ENCODE measurements at places on chromosomes 3 and 15.

DNA sequence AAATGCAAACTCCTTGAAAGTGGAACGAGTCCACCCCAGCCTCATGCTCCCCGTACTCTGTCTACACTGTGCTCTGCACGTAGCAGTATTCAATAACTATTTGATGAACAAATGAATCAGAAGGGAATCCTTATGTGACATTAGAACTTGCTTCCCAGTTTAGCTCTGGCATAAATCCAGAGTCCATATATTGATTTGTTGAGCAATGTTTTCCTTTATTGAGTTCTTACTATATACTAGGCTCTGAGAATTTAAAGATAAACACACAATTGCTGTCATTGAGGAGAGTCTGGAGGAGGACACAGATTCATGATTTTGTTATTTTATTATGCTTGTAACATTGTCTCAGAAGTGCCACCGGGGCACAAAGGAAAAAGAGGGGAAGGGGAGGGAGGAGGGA, 71.1 kb upstream of the GATM start:
- no peak for DNase-seq

DNA sequence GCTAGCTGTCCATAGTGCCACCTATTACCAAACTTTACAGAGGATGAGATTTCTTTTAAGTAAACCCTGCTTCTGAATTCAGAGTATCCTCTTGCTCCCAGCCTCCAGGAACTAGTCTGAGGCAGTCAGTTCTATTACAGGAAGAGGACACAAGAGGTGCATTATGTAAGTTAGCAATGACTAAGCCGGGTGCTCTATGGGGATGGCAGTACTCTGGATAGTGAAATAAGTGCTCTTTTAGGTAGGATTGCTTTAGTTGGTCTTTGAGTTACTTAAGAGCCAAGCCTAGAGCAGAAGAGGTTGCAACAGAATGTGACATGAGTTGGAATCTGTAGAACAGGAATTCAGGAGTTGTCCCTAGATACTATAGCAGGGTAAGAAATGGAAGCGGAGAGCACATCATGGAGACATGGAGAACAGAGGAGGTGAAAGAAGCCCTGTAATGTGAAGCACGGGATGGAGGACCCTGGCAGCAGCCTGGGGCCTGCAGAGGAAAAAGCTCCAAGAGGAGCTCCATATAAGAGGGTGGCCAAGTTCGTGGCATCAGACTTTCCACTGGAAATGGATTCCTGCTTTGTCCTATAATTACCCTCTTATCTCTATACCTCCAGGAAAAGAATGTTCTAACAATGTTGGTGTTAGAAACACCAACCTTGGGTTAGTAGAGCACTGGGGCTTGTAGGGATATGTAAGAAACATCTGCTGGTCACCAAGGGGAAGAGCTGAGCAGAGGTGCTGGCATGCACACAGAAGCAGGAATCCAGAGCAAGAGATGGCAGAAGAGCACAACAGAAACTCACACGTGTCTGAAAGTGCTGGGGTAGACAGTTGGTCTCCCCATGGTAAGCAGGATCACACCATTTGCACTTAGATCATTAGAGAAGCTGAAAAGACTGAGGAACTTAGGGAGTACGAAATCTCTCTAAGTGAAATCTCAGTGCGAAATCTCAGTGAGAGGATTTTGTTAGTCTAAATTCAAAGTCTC, 851.1 kb downstream of the FHIT start:
- DNase-seq, result no peak

DNA sequence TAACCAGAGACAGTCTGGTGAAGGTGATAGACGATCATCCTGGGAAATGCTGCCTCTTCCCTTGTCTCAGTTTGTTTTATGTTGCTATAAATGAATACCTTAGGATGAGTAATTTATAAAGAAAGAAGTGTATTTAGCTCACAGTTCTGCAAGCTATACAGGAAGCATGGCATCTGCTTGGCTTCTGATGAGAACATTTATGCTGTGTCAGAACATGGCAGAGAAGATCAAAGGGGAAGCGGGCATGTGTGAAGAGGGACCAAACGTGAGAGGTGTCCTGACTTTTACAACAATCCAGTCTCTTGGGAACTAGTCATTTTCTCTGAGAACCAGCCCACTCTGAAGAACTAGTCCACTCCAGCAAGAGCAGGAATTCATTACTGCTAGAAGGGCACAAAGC, 9.6 kb downstream of the CMC1 start:
- DNase-seq, result no peak

GRCh38 chr15:40498891-40499290, 28.1 kb downstream of the CHST14 start:
- no peak for DNase-seq

DNA sequence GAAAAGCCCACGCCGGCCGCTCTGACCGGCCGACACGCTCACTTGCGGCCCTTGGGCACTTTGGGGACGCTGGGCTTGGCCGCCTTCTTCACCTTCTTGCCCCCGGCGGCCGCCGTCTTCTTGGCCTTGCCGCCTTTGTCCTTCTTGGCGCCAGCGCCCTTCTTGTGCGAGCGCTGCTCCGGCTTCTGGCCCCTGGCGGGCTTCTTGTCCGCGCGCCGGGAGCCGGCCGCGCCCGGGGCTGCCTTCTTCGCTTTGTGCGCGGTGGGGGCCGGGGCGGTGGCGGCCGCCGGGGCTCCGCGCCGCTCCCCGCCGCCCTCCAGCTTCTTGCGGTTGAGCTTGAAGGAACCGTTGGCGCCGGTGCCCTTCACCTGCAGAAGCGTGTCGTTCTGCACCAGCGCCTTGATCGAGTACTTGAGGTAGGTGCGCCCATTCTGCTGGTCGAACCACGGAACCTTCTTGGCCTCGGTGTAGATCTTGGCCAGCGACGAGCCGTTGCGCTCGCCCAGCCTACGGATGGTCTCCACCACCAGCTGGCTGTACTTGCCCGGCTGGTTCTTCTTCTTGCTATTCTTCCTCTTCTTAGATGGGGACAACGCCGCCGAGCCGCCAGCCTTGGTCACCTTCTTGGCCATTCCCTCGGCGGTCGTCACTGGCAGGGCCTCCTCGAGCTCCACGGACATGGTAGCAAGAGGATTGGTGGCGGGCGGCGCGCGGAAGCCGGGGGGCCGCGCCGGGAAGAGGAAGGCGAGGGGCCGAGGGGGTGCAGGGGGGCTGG, 36.7 kb downstream of the HMCES start:
- peak; percentile 36 for DNase-seq

DNA sequence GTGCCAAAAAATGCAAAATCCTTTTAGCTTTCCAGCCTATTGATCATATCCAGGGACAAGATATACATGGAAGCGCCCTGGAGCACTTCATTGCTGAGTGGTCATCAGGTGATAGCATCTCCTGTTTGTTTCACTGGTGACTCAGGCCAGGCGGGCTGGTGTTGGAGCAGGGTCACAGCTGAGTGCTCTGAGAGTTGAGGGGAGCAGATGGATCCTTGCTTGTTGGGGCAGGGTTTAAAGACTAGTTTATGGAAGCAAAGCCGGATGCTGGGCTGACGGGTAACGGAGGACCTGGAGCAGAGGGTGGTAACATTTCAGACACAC, 405.0 kb upstream of the TPM1 start:
- DNase-seq, result no peak

GRCh38 chr15:52579852-52580251, 11.0 kb upstream of the ARPP19 start:
- DNase-seq, result no peak

GRCh38 chr3:169250000-169250399, 413.5 kb downstream of the MECOM start:
- no peak for DNase-seq

GRCh38 chr3:131907796-131908195, 127.0 kb downstream of the CPNE4 start:
- no peak for DNase-seq
